NCI-H1930 (cell line): ENCODE measurements at places on chromosomes 11 and 22.

GRCh38 chr11:74141241-74141695 is 29.5 kb downstream of the C2CD3 start:
- DNase-seq: no peak

GRCh38 chr22:35113341-35113740 is 47.4 kb downstream of the ISX start:
- no peak for DNase-seq

- peak; percentile 73 for DNase-seq
Observed at GRCh38 chr11:129750343-129751292, 65.0 kb upstream of the TMEM45B start.

GRCh38 chr11:607971-608659 is 7.6 kb downstream of the IRF7 start:
- no peak for DNase-seq

DNA sequence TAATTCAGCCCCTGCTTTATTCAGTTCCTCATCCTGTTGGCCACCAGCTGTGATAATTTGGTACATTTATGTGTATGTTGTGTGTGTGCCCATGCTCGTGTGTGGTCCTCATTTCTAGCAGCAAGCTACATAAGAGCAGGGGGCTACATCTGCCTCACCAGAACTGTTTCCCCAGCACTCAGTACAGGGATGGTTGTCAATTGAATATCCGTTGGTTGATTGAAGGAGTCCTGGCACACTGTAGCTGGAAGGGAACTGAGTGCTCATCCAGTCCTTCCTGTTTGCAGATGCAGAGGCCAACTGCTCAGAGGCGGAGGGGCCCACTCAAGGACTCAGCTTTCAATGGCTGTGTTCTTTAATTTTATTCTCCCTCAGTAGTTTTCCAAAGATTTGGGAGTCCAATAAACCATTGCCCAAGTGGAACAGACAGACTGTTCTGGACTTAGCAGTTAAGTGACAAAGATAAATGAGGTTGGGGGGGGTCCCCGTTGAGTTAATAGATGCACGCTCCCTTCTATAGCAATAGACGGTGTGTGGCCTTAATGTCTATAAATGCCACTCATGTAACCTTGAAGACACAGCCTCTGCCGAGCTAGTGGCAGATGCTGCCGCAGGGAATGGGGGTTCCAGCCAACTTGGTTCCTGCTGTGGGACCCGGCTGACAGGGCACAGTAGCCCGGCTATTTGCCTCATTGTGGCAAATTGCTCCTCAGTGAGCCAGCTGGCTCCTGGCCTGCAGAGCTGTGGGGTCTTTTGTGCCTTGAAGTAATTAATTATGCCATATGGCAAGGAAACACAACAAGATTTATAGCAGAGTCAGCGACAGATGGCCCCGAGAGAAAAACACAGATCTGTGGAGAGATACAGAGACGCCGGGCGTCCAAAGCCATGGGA is 71.4 kb upstream of the GRK3 start:
- DNase-seq: no peak

GRCh38 chr11:1195682-1196515 is 27.0 kb upstream of the MUC5B start:
- no peak for DNase-seq
